ENCODE measurements at places on chromosomes 5 and 9. TPM values are rescaled to one million over a fixed set of nuclear protein-coding genes. Genes with fewer than 3 reads are reported as not detected.

Gene DOLK
- 6.2 TPM for polyA plus RNA-seq

DNA sequence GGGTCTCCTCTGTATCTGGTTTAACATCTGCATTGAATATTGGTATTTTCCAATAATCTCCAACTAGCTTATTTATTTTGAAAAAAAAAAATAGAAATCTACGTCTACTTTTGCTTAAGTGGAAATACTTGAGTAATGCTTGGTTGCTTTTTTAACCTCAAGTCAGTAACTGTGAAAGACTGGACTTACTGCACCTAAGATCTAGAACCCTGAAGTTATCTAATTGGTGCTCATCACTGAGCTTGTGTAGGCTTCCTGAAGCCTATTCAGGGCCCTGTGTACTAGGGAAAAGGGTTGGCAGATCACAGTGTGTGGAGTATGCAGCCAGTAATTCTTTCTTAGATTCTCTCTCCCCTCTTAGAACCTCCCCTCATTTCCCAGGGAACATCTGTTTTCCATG is 16.2 kb downstream of the SLC1A1 start:
- no peaks in the 10 kb centered on the region for H3K27me3 ChIP-seq
- no peak overlapping the region for H3K27ac ChIP-seq
- DNase-seq: no peak
- no peaks in the 10 kb centered on the region for H3K4me1 ChIP-seq
- no peaks in the 10 kb centered on the region for H3K36me3 ChIP-seq
- no peak overlapping the region for H3K4me3 ChIP-seq

DNA sequence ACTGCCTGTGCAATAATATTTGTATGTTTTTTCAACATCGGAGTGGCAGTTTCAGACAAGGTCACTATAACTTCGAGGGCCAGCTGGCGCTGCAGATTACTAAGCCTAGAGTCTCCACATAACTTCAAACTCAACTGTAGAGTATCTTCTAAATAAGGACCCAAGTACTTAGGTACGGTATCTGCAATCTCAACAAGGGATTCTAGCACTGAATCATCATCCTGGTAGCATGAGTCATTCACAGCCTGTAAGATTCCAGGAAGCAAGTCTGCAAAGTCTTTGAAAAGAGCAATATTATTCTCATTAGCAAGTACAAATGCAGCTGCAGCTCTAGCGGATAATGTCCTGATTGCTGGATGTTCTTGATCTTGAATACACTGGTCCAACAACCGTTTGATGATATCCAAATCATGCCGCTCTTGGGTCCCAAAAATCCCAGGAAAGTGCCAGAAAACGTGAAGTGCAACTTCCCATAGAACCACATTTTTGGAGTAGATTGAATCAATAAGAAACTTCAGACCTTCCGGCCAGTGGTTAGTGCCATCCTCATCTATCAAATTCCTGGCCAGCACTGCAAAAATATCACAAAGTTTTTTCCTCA is 654 bp downstream of the RANBP6 start:
- DNase-seq: no peak
- H3K36me3 ChIP-seq: peaks cover 30% of the 10 kb centered on the region
- peak overlapping the region; percentile 91 for H3K27ac ChIP-seq
- H3K4me3 ChIP-seq: peak overlapping the region; percentile 93
- H3K27me3 ChIP-seq: no peaks in the 10 kb centered on the region

- no peaks in the 10 kb centered on the region for H3K36me3 ChIP-seq
- H3K4me1 ChIP-seq: peaks cover 35% of the 10 kb centered on the region
- no peak overlapping the region for H3K27ac ChIP-seq
- no peaks in the 10 kb centered on the region for H3K27me3 ChIP-seq
- no peak for DNase-seq
These were observed 10.8 kb downstream of the FAM174A start for GRCh38 chr5:100546001-100546400.

- peaks cover 4% of the 10 kb centered on the region for H3K27me3 ChIP-seq
- DNase-seq: no peak
These were observed 58.4 kb upstream of the RAPGEF1 start for GRCh38 chr9:131798246-131798645.
